ENCODE measurements at places on chromosomes 4 and X.

GRCh38 chr4:79297479-79297878, 28.4 kb downstream of the NAA11 start:
- no peak for DNase-seq

DNA sequence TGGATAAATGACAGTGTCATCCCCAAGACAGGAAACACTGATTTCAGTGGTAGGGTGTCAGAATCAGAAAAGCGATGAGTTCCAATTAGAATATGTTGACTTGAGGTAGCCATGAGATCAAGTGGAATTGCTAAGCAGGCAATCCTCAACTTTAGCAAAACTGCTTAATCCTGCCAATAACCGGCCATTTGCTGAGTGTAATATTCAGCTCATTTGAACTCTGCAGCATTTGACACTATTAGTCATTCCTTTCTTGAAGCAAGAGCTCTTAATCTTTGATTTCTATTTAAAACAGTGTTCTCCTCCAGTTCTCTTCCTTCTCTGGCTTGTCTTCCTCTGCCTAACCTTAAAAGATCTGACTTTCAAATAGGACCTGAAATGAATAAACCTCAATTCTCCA, 68.7 kb upstream of the DCLK2 start:
- DNase-seq = no peak

DNA sequence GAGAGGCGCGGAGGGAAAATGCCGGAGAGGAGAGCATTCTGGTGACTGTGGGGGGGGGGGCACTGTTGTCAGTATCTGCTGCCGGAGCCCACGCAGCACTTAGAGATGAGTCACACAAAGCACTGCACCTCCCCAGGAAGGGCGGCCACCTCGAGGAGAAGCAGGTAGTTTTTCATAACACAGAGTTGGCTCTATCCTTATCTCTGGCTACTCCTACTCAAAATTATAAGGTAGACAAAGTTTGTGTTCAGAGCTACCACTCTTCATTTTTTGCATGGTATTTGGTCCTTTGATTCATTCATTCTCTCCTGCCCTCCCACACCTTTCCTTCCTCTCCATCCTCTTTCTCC, 76.2 kb upstream of the SCOC start:
- DNase-seq = peak; percentile 38

DNA sequence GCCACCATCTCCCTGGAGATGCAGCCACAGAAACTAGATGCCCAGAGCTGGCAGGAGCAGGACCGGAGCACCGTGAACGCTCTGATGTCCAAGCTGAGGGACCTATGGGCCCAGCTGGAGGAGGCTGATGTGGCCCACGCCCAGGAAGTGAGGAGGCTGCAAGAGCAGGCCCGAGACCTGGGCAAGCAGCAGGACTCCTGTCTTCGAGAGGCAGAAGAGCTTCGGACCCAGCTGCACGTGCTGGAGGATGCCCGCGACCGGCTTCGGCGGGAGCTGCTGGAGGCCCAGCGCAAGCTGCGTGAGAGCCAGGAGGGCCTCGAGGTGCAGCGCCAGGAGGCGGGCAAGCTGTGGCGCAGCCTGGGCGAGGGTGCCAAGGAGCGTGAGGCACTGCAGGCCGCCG, 14.2 kb downstream of the SMIM10L2A start:
- no peak for DNase-seq

- DNase-seq = no peak
Observed at GRCh38 chrX:20143561-20143960, 1.9 kb upstream of the EIF1AX start.

DNA sequence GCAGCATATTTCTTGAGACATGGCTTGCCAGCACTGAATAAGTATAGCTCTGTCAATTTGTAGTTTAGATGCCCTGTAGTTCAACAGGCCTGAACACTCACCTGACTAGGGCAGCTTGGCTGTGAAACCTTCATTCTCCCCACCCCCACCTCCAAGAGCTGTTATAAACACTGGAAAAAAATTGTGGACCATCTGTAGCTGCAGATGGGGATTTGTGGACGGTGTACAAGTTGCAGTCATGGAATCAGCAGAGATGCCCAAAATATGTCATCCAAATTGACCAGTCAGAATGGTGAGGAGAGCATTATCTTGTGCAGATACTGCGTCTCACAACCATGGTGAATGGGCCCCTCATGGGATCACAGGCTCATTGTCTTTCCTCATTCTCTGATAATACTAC, 76.2 kb upstream of the PAQR3 start:
- no peak for DNase-seq

DNA sequence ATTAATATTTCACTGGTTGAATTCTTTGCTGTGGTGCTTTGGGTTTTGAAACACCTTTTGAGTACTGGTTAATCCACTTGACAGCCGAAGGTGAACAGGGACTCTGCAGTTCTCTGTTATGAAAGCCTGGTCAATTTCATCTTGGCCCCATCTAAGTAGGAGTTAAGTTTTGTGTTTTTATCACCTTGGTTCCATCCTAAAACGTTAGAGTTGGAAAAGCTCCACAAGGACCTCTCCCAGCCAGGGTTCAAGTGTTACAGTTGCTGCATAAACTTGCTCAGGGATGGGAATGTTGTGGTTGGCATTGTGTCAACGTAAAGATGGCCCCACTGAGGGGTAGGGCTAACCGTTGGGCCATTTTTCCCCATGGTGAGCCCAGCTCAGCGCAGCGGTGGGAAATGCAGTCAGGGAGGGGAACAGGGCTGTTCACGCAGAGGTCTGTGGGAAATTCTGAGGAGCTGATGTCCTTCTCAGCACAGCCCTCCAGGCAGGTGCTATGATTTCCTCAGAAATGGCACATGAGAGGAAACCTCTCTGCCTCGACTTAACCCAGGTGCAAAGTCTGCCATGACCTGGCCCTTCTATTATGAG, 188.7 kb downstream of the STIM2 start:
- DNase-seq = no peak

- no peak for DNase-seq
Observed at GRCh38 chrX:43333543-43333942, 322.6 kb upstream of the MAOA start.

- no peak for DNase-seq
Observed at GRCh38 chr4:172555725-172556124, 612.9 kb upstream of the GALNT7 start.

- no peak for DNase-seq
Observed at GRCh38 chrX:10617186-10617998, 3.0 kb downstream of the MID1 start.

DNA sequence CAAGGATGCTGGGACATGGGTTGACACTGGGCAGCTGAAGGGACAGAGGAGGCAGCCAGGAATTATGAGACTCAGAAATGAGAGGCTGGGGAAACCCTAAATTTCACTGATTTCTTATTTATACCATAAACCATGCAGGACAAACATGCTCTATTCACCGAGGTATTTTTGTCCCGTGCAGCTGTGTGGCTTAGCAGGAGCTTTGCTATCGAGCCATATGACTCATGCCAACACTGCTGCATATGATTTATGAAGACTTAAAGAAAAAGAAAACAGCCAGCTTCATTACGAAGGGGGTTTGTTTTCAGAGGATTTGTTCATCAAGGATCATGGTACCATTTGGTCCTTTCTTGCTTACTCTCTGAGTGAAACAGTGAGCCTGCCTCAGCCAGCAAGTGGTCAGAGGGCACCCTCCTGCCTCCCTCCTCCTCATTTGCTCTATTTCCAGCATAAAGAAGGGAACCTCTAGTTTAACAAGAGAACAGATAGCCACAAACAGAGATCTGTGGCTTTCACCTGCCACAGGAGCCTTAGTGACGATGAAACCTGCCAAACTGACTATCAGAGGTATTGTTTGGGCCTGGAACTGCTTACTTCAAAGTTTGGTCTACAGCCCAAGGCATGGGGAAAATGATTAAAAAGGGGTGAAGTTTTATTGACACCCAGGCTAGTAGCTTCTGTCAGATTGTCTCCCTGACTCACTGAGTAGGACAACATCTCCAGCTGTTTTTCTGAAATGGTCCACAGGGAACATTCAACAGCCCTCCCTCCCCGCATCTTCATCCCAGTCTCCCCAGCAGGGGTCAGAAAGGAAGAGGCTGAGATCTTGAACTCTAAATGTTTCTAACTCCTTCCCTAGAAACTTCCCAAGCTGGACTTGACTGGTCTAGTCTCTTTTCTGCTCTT, 80.1 kb upstream of the MAML3 start:
- peak; percentile 65 for DNase-seq

DNA sequence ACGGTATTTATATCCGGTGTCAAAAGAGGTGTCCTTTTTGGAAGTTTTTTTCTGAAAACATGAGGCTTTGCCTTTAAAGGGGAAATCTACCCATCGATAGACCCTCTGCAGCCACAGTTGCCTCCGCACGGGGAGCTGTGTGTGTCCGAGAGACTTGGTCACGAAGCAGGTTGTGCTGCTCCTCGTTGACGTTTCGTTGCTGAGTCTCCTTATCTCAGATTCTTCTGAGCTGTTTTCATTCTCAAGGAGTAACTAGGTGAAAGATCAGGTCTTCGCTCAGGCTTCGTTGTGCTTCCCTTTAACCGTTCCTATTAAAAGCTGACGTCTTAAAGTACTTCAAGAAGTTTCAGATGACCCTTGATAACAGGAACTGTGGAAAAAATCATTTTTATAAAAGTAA, 23.8 kb downstream of the TRMT44 start:
- no peak for DNase-seq

GRCh38 chr4:22477813-22478182, 38.1 kb downstream of the ADGRA3 start:
- no peak for DNase-seq

DNA sequence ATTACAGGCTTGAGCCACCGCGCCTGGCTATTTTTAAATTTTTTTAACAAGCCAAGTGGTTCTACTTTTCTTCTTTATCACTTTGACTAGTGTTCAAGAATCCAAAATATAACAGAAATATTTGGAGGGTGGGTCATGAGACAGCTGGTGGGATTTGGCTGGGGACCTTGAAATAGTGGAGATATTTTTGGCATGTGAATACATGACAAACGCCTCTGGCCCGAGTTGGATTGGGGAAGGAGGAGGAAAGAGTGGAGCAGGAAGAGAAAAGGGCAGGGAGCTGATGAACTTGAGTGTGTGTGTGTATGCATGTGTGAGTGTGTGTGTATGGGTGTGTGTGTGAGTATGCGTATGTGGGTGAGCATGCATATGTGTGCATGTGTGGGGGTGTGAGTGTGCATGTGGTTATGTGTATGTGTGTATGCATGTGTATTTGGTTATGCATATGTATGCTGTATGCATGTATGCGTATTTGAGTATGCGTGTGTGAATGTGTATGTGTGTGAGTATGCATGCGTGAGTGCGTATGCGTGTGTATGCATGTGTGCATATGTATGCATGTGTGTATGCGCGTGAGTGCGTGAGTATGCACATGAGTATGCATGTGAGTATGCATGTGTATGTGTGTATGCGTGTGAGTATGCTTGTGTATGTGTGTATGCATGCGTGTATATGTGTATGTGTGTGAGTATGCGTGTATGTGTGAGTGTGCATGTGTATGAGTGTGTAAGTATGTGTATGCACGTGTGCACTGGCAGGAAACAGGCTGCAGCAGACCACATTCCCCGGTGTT, 49.6 kb downstream of the JADE1 start:
- no peak for DNase-seq

- no peak for DNase-seq
Observed at GRCh38 chr4:156328882-156329281, 375.2 kb upstream of the CTSO start.

DNA sequence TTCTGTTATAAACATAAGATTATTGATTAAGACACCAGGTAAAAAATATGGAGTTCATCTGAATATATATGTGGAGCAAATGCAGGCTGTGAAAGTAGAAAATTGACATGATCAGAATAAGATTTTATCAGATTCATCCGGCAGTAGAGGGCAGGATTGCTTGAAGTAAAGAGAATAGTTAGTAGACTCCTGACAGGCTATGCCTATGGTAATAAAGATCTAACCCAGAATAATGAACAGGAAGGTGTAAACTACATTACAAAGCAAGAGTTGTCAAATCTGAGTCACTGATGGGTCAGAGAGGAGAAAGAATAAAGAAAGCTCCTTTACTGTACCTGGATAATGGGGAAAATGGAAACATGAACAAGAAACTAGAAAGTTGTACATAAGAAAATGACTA, 20.8 kb upstream of the TMEM184C start:
- no peak for DNase-seq

Measured in A172 (cell line).